Kidney epithelial cell (primary cell): ENCODE measurements at places on chromosomes 7 and 10. TPM values are rescaled to one million over a fixed set of nuclear protein-coding genes. Genes with fewer than 3 reads are reported as not detected.

Gene TAS2R3
- total RNA-seq, result 0.29 and 0.55 TPM in 2 replicates

Gene HOXA4
- 4.5 and 7.4 TPM in 2 replicates for total RNA-seq

Gene FAM131B
- total RNA-seq, result 1.0 and 1.3 TPM in 2 replicates

Gene AZGP1
- total RNA-seq, result 0.75 TPM in 1 of 2 replicates, not detected in the other

Gene AMZ1
- 2.8 and 5.6 TPM in 2 replicates for total RNA-seq

Gene PKD1L1
- total RNA-seq, result 0.08 and 0.14 TPM in 2 replicates

Gene OTUD1
- total RNA-seq, result 13.7 and 14.4 TPM in 2 replicates

Gene RGR
- not detected in 2 replicates for total RNA-seq

DNA sequence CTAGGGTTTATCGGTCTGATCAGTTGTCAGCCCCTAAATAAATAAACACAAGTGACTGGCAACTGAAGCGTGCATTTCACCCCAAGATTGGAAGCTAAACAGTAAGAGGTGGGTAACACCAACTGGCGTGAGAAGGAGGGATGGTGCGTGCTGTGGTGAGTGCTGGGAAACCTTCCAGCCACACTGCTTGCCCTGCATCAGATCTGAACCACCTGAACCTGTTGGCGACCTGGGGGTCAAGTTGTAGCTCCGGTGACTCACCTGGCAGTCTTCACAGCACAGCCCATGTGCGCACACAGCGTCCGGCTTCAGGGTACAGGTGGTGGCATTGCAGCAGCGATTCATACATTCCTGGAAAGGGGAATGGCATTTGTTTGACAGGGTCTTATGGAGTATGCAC, 170.1 kb downstream of the FANK1 start:
- no peak for DNase-seq

DNA sequence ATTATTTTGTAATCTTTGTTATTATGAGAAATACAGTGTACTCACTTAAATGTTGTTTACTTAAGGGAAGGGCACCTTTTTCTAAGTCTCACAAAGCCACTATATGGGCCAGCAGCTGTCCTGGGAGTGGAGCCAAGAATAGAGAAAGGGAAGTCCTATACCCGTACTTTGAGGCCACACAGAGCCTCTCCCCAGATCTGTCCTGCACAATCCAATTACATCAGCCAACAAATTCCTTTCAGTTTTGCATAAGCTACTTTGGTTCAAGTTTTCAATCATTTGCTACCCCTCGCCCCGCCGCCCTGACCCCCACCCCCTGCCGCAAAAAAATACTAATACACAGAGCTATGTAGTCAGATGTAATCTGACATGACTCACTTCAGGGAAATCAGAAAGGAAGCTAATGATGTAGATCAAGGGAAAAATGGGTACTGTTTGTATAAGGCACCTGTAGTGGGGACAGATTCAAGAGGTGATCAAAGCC, 297.4 kb upstream of the NEBL start:
- peak; percentile 74 for DNase-seq

DNA sequence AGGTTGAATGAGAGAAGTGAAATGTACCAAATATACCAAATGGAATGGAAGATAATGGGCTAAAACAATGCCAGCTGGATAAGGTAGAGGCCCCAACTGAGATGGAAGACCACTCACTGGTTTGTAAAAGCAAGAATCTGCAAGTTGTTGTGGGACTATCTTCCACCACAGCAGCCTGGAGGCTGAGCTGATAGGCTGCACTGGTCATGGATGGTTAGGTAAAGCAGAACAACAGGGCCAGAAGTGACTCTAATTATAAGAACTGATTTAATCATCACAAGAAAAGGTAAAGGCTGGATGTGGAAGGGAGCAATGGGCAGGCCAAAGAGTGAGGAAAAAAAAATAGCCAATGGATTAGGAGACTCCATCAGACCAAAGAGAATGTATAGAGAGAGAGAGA, 11.8 kb downstream of the TFEC start:
- no peak for DNase-seq

DNA sequence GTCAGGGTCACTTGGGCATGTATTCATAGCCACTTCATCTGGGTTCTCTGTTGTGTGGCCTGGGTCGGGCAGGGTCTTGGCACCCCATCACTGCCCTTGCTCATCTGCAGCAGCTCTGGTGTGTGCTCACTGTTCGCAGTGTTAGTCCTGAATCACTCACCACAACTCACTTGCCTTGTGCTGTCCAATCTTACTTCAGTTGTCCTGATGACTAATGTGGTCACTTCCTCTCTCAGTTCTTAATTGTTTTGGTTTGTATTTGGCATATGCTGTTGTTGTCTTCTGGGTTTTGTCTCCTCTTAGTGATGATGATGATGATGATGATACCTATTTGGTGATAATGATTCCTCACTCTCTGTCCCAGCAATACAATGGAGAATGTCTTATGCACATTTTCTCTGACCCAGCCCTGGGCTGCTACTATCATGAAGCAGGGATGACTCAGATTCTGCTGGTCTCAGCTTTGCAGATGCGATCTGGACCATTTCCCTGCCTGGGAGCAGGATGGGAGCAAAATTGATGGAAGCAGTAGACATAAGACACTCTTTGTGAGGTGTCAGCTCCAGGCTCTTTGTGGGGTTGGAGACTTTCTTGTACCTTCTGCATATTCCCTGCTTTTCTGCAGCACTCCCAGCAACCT, 17.0 kb downstream of the ADRA2A start:
- DNase-seq, result no peak

- no peak for DNase-seq
Observed at GRCh38 chr7:51308265-51308664, 8.3 kb downstream of the COBL start.

DNA sequence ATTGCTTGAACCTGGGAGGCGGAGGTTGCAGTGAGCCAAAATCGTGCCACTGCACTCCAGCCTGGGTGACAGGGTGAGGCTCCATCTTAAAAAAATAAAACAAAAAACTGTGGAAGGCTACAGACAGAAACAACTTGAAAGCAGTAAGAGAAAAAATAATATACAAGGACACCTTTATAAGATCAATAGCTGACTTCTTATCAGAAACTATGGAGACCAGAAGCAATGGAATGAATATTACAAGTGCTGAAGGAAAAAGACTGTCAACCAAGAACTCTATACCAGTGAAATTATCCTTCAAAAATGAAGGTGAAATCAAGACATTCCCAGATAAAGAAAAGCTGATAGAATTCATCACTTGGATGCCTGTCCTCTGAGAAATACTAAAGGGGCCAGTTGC, 49.0 kb downstream of the RBAK start:
- no peak for DNase-seq

- DNase-seq, result no peak
Observed at GRCh38 chr7:120724448-120724847, 133.5 kb downstream of the TSPAN12 start.

GRCh38 chr7:121016966-121017365, 28.5 kb downstream of the CPED1 start:
- no peak for DNase-seq

- DNase-seq, result no peak
Observed at GRCh38 chr10:85545874-85546273, 820.7 kb downstream of the GRID1 start.

DNA sequence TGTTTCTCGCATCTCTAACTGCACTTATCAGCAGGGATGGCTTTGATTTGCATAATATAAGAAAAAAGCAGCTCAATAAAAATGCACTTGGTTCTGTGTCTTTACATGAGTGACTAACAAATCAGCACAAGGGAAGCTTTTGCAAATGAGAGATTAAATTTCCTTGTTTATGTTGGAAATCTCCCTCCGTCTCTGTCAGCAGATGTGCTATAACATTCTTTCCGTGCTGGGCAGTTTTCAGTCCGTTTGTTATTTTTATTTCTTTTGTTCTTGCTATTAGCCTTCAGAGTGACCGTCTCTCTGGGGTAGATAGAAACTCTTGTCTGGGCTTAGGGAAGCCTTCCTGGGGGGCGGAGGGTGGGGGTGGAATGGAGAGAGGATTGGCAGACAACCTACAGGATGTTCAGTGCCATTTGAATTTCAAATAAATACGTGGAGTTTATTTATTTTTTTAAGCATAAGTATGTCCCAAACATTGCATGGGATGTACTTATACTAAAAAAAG, 96.0 kb downstream of the GATA3 start:
- no peak for DNase-seq

GRCh38 chr10:120586471-120586872, 129.4 kb downstream of the PLPP4 start:
- peak; percentile 87 for DNase-seq

GRCh38 chr7:155280446-155281397, 17.0 kb upstream of the INSIG1 start:
- DNase-seq, result no peak

GRCh38 chr10:10078446-10078845, 939.2 kb upstream of the CELF2 start:
- no peak for DNase-seq

DNA sequence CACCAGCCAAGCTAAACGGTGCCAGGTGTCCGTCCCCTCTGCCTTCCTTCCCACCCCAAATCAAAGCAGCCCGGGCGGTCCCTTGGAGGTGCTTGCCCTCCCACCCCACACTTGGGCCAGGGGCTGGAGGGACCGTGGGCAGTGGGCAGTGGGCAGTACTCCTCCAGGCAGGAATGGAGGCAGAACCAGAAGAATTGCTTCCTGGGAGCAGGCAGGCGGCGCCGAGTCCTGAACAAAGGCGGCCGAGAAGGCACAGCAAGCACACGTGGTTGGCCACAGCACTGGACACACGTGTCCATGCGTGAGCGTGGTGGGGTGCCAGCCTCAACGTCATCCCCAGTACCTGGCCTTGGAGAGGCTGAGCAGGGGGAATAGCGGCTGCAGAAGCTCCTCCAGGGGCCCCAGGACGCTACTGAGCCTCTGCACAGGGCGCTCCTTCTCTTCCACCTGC, 48.4 kb upstream of the NKX6-2 start:
- no peak for DNase-seq
